ENCODE measurements at places on chromosomes 2 and 18.

GRCh38 chr2:219272995-219273394 is 6.2 kb upstream of the DNAJB2 start:
- DNase-seq: no peak

DNA sequence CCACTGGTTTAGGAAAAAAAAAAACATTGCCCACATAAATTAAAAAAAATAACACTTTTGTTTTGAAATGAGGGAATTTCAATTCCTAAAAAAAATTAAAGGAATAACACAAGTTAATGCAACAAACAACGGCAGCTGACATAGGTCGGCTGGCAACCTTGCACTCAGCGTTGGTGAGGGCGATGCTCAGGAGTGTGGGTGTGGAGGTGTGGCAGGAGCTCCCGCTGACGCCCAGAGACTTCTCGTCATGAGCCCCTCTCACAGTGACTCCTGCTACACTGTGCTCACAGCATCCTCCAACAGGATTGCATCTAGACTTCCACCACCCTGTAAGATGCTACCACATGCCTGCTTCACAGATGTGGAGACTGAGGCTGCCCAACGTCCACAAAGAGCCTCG is 150.3 kb upstream of the PXDN start:
- DNase-seq: no peak

DNA sequence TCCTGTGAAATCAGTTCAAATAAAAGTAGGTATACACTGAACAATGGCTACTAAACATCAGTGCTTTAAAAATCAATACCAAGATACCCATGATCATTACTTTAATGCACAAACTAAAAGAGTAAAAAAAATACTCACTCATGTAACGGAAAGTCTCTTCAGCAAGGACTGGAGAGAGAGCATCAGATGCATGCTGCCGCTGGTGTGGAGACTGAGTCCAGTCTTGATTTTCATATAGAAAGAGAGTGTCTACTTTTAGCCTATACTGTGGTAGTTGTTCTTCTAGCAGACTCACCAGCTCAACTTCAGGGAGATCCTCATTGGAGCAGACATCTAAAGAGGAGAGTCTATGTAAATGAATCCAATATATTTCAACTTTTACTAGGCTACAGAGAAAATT is 44.0 kb downstream of the TRAK2 start:
- no peak for DNase-seq

- no peak for DNase-seq
Measured at GRCh38 chr2:223104336-223105132, 52.5 kb downstream of the KCNE4 start.

- DNase-seq: no peak
Measured at GRCh38 chr2:109429567-109430328, 184.0 kb downstream of the SEPTIN10 start.
